ENCODE measurements at places on chromosomes 2 and 18.

- peak; percentile 59 for DNase-seq
Measured at GRCh38 chr2:38740851-38741731, 10.1 kb downstream of the SRSF7 start.

- DNase-seq, result no peak
Measured at GRCh38 chr2:194602750-194603149, 1054.3 kb upstream of the SLC39A10 start.

GRCh38 chr2:39139511-39140237 lies 18.8 kb upstream of the SOS1 start:
- no peak for DNase-seq

- DNase-seq, result no peak
Measured at GRCh38 chr18:28514699-28515098, 337.8 kb upstream of the CDH2 start.

- no peak for DNase-seq
Measured at GRCh38 chr2:26702025-26702424, 9.5 kb downstream of the KCNK3 start.

GRCh38 chr2:168058675-168059074 lies 188.7 kb downstream of the STK39 start:
- DNase-seq, result no peak
